ENCODE measurements at places on chromosomes 13 and 19.

DNA sequence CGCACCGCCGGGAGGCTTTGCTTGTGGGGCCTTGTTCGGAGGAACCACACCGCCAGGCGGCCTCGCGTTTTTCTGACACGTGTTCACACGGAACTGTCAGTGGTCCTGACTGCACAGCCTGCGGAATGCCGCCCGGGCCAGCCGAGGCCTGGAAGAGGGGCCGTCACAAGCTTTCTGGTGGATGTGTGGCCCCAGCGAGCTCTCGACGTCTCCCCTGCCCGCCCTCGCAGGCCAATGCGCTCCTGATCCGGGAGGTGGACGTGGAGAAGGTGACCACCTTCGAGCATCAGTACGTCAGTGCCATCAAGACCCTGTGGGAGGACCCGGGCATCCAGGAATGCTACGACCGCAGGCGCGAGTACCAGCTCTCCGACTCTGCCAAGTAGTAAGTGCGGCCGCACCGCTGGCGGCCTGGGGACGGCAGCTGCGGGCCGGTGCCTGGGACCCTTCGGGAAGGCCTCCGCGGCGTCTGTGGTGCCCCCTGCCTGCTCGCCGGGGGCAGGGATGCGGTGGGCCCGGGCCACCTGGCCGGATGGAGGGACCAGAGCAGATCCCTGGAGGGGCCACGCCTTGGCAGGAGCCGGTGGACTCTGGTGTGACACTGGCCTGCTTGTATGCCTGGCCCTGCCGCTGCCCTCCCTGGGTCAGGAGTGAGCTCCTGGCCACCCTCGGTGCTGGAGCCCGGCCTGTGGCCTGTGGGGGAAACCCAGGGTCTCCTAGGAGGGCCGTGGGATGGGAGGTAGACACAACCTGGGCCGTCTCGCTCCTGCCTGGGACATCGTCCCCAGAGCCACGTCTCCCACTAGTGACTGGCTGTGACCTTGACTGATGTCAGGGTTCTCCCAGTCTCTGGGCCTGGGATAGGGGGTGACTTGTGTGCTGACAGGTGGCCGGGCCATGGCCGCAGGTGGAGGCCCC lies 19.2 kb downstream of the GNA11 start:
- no peak for DNase-seq

- no peak for DNase-seq
Observed at GRCh38 chr19:49085868-49086232, 599 bp downstream of the SNRNP70 start.

GRCh38 chr19:38592940-38593339 lies 24.8 kb downstream of the MAP4K1 start:
- no peak for DNase-seq

GRCh38 chr13:112603641-112604225 lies 15.8 kb upstream of the TUBGCP3 start:
- DNase-seq: no peak

DNA sequence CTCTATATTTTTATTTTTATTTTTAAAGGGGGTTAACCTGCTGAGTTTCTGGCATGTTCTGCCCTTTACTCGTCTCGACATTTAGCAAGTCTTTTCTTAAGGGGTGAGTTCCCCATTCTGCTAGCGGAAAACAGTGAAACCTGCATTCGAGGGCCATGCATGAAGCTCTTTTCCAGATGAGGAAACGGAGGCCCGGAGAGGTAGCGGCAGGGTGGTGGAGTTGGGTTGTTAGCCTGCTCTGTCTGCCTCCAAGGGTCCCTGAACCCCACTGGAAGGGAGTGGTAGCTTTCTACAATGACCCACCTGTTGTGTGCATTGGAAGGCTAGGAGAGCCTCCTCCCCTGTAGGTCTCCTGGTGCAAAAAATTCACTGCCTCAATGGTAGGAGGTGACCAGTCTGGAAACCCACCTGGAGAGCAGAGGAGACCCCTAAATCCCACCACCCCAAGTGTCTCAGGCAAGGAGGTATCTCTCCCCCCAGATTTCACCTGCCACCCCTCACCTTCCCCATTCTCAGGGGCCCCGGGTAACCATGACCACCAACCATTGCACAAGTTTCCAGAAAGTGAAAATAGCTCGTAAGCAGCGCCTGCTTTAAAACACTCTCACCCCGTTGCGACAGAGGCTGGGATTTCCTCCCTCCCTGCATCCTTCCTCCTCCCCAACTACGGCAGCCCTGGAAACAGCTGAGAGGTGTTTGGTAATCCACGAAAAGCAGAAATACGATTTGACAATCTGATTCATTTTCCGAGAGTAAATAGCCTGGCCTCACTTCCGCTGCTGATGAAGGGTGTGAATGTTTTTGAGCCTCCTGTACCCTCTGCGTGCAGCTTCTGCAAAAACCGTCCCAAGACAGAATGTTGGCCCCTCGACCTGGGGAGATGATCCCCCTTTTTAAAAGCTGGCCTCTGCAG lies 3.5 kb downstream of the KLF2 start:
- DNase-seq: no peak

DNA sequence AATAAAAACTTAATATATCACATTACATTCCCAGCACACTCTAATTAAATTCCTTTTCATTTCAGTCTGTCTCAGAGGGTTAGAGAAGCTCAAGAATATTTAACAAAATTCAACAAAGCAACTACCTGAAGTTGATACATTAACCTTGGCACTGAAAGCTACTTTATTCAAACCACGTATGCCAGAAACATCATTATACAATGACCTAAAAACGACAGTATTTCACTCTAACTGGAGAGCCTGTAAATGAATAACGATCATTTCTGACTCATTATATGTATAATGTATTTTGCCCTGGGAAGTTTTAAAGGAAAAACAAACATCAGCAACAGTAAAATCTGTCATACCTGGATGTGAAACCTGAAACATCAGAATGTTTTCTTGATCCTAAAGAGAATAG lies 270.1 kb downstream of the SLITRK5 start:
- no peak for DNase-seq

DNA sequence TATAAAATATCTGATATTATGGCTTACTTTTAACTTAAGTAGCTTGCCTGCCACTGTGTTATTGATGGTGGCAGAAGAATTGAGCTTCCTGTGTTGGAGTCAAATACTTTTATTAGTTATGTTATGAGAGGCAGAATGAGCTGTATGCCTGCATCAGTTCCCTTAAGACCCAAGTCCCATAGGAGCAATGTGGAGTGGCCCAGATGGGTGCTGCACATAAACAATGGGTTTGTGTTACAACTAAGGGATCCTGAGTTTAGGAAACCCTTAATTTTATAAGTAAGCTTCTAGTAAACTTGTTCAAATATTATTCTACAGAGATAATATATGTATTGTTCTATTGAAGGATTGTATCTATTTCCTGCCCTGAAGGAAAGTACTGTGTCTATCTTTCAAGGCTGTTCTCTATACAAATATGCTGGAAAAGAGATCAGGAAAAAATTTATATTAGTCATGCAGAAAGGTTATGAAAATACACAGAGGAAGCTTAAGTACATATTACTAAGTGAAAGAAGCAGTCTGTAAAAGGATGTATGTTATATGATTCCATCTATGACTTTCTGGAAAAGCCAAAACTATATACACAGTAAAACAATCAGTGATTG lies 2018.0 kb upstream of the PCDH20 start:
- no peak for DNase-seq

DNA sequence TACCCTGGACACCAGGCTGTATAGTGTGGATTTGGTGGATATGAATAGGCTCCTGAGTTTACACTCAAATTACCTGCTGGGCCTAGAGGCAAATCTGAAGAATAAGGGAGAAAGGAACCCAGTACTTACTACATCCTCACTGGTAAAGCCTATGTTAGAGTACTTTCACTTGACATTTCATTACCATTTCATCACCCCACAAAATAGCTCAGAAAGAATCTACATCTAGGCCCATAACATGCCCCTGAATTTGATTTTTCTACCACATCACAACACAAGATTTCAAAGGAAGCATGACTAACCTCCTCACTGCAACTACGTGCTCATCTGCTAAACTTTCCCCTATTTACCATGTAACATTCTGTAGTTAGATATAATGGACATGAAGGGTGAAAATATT lies 43.3 kb downstream of the VWA8 start:
- no peak for DNase-seq

GRCh38 chr13:86906127-86906874 lies 764.9 kb upstream of the SLITRK5 start:
- DNase-seq: no peak

DNA sequence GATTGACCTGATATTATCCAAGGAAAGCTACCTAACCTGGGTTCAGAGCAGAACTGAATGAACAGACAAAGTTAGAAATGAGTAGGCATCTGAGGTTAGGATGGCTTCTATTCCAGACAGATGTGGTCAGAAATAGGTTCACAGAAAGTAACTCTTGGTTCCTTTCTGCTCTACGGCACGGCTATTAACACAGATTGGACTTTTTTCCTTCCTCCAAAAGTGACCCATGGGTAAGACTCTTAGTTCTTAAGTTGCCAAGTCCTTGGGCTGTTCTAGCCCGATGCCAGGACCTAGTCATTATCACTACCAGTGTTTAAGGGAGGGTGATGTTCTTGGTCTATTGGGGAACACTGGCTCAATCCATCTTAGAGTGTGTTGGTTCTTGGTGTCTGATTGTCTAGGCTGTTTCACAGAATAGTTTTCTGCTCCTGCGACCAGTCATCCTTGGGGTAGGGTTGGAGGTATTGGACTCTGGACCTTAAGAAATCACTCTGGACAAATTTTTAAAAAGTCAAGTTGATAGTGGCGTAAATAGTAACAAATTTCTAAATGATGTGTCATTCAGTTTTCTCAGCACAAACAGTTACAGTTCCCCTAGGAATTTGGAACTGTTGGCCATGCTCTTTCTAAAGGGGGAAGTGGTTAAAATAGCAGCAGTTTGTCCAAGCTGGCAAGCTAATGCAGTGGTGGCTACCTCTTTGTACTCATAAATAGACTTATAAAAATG lies 60.1 kb upstream of the MYCBP2 start:
- no peak for DNase-seq

- no peak for DNase-seq
Observed at GRCh38 chr19:42325896-42326771, 699 bp downstream of the MEGF8 start.

GRCh38 chr13:103009051-103009840 lies 57.0 kb downstream of the SLC10A2 start:
- no peak for DNase-seq

DNA sequence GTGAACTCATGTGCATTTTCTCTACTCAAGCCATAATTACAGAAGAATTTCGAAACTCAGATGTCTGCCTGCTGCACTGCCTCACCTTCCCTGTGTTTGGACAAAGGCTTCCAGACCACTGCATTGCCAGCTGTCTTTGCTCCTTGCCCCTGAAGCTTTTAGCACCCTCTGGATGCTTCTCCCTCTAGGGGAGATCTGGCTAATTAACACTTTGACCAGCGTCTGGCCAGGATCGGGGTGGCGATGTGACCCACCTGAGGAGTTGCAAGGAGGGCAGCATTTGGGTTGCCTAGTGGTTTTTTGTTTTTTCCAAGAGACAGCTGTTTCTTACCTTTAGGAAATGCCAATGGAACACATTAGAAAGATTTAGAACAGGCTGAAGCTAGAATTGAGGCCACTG lies 127.7 kb upstream of the ZNF536 start:
- no peak for DNase-seq

- no peak for DNase-seq
Observed at GRCh38 chr19:27657271-27658051, 1555.5 kb downstream of the UQCRFS1 start.

DNA sequence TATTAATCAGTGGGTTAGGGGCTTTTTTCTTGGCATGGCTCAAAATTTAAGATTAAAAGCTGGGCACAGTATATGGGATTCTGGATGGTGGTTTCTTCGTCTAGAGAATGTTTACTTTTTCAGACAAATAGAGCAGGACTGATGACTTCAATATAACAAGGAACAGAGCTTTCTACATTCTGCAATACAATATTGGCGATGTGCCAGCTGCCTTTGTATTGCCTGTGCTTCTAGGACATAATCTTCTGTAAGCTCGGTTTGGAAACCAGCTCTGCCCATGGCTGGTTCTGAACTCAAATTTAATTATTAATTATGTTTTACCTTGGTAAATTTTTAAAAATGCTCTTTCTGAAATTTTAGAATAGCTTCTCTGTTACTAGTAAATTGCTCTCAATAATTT lies 139.1 kb upstream of the TRPC4 start:
- no peak for DNase-seq

- no peak for DNase-seq
Observed at GRCh38 chr19:43470288-43470687, 4.9 kb upstream of the LYPD3 start.

DNA sequence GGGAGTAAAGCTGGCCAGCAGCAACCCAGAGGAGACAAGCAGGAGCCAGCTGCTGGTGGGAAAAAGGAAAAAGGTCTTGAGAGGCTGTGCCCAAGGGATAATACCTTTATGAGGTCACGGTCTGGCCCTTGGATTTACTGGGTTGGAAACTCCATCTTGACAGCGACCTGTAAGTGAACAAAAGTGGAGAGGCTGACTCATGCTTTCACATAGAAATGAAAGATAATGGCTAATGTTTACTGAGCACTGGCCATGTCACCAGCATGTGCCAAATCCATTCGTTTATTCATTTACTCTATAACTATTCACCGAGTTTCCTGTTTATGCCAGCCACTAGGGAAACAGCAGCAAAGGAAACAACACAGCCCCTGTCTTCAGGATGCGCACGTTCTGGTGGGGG lies 4.7 kb downstream of the VRK3 start:
- DNase-seq: peak; percentile 6

GRCh38 chr19:17324357-17325114 lies 10.1 kb downstream of the ANO8 start:
- no peak for DNase-seq

DNA sequence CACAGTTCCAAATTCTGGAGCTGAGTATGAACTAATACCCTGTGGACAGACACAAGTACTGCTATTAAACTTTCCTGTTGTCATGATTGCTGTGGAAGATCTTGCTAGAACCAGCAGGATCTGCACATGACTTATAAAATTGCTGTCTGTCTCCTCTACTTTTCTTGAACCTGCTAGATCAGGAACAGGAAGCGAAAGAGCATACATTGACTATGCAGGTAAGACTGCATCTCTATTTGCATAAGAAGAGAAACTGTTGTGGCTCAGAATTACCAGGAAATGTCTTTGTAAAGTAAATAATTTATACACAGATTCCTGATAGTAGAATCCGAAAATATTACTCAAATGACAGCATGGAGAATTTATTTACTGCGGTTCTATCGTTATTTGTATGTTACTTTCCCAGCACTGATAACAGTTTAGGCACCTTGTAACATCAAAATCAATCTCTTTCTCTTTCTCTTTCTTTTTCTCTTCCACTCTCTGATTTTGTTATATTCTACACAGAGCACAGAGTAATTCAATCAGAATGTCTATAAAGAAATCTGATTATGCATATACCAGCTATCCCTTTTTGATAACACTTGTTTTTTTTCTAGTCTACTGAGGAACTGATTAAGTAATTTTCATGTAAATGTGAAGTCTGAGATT lies 226.5 kb downstream of the MYO16 start:
- no peak for DNase-seq
